NB4 (cell line): ENCODE measurements at places on chromosomes 7 and 10.
A peak's percentile ranks its signal among the peaks of the same experiment; 100 is the strongest.

DNA sequence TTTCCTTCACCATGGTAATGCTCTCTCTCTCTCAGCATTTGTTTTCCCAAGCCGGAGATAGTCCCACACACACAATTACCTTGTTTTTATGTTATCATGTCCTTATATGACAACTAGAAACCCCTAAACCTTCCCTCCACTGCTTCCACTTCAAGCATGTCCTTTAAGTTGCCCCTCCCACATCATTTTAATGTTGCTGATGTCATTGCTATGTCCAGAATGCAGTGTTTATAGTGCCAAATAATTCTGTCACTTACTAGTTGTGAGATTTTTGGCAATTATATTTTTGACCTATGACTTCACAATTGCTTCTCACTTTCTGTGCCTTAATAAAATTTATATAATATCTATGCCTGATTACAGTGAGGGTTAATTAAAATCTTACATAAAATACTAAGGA, 645.9 kb downstream of the XPNPEP1 start:
- DNase-seq: no peak

DNA sequence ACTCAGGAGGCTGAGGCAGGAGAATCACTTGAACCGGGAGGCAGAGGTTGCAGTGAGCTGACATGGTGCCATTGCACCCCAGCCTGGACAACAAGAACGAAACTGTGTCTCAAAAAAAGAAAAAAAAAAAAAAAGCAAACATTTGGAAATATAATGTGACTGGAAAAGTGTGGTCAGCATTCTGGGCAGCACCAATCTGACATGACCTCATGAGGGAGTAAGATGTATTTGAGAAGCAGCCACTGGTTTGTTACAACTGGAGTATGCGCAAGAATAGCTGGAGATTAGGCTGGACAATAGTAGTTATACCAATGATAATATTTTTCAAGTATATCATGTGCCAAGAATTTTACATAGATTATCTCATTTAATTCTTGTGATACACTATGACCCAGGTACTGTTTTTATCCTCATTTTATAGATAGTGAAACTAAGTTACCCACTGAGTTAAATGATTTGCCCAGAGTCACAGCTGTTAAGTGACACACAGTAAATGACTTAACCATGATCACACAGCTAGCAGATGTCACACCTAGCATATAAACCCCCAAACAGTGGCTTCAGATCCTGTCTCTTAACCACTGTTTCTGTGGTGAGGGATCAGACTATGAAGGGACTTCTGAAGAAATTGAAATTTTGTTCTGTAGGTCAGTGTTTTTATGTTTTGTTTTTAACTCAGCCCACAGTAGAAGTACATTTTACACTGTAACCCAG, 11.1 kb downstream of the MCU start:
- peak; percentile 15 for DNase-seq

DNA sequence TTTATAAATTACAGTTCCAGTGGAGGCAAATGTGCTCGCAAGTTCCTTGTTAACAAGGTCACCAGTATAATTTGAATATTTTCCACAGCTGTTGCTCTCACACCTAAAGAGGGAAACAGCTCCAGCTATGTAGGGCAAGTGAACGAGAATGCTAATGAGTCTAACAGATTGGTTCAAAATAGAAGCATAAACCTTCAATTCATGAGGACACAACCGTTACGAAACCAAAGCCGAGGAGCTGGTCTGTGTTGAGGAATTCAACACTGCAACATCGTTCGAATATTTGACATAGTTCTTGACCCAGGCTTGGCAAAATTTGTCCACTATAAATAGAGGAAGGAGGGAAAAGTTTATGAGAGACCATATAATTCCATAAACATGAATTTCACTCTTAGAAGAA, 161.3 kb downstream of the KLF6 start:
- no peak for DNase-seq

- DNase-seq: no peak
Observed at GRCh38 chr10:73881221-73881919, 7.0 kb upstream of the CAMK2G start.

GRCh38 chr7:111953611-111954010, 252.6 kb downstream of the DOCK4 start:
- peak; percentile 54 for DNase-seq

- peak; percentile 82 for DNase-seq
Observed at GRCh38 chr7:28155019-28155660, 25.5 kb downstream of the JAZF1 start.

DNA sequence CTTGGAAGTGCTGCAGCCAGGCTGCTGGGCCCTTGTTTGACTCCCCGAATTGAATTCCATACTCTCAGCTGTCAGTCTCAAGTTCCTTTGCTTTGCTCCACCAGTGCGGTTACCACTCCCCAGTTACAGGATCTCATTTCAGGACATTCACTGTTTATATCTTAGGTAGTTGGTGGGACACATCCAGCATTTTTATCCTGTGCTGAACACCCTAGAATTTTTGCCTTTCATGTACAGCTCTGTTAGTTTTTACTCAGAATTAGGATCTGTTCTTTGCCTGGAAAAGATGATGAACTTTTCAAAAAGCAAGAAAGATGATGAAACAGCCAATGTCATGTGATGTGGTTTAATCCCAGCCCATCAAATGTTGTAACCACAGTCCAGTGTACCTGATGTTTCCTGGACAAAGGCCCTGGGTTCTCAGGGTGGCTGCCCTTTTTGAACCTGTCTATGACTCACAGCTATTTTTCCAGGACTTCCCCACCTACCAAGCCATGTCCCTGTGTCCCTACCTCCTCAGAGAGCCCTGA, 149.7 kb downstream of the NOC3L start:
- no peak for DNase-seq

DNA sequence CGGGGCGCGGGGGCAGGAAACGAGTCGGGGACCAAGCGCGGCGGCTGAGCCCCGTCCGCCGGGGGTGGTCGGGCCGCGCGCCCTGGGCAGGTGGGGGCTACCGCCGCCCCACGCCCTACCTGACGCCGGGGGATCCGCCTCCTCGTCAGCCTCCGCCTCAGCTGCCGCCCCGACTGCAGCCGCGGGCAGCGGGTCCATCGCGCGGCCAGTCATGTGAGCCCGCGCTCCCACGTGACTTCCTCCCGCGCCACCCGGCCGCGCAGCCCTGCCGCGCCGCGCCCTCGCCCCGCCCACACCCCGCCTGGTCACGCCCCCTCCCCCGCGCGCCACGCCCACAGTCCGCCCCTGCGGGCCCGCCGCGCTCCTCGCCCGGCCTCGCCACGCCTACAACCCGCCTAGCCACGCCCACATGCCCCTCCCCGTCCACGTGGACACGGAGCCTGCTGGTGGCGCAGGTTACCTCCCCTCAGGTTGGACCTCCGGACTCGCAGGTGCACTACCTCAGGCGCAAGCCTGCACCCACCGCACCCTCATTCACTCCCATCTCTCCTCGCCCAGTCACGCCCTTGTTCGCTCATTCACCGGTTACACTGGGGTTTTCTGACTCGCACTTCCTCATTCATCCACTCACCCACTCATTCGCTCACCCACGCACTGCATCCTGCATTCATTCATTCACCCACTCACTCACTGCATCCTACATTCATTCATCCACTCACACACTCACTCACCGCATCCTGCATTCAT, at the start of gene SNX8:
Gene SNX8, minus strand, starts transcription at position 233 of the 747 bp plus-strand sequence. Its CDS starts 20 bp downstream, at position 213.
- DNase-seq: peak; percentile 89

DNA sequence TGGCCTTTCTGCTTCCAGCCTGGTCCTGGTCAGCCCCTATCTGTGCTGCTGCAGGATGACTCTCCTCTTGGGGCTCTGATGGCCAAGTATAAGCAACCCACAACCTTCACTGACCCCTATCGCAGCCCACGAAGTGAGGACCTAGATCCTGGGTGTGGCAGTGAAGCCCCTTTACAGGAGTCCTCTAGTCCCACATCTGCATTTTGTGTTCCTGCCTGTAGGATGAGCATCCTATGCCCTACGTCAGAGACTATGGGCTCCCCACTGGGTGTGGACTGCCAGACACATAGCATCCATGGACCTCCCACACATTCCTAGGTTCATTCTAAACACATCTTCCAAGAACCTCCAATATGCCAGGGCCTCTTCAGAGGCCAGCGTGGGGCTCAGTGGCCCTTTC, 29.0 kb downstream of the ARHGAP22 start:
- DNase-seq: no peak

DNA sequence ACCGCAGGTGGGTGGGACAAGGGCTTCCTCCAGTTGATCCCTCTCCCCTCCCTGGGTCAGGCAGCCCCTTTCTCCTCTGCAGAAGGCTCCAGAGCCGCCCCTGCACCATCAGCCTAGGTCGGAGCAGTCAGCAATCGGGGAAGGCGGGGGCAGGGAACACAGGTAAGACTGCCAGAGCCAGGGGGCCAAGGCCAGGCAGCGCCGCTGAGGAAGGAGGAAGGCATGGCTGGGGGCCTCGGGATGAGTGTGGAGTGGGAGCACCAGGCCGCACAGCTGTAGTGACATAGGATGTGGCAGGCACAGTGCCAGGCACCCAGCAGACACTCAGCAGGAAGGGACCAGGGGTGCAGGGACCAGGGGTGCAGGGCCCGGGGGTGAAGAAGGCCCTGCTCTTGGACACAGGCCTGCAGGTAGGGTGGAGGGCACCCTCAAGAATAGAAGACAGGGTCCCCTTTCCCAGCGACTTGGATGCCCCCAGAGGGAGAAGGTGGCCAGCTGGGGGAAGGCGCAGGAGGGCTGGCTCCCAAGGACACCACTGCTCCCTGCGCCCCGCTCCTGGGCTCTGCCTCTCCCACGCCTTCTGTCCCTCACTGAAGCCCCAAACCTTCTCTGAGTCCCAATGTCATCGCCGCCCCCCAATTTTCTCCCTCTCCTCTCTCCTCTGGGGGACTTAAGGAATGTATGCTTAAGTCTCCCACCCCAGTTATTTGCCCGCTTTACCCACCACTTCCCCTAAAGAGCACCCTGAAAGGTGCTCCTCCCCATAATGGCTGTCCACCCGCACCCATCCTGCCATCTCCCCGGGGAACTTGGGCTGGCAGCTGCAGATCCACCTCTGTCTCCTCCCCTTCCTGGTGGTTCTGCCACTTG, 38.5 kb downstream of the CAMK2B start:
- peak; percentile 63 for DNase-seq

DNA sequence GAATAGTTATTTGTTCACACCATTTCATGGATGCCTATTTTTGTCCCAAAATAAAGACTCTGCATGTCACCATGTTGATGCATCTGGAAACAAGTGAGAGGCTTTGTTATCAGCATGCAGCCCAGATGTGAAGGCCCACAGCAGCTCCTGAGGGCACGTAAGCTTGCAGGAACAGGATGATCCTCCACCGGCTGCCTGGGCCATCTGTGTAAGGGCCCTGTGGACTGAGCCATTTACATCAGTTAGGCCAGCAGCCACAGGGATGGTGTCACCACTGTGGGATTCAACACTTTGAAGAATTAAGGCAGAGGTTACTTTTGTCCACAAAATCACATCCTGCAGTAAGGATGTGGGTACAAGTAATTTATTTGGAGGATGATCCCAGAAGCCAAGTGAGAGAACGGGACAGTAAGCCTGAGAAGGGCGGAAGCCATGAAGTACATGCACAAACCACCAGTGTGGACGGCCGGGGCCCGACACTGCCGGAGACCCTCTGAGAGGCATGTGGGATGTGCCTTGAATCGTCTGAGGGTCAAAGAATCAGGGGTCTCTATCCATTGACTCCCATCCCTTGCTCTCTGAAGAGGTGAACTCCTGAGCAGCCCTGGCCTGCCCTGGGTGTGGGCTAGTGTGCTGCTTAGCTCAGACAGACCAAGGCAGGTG, 609.7 kb downstream of the DNAJB6 start:
- no peak for DNase-seq

DNA sequence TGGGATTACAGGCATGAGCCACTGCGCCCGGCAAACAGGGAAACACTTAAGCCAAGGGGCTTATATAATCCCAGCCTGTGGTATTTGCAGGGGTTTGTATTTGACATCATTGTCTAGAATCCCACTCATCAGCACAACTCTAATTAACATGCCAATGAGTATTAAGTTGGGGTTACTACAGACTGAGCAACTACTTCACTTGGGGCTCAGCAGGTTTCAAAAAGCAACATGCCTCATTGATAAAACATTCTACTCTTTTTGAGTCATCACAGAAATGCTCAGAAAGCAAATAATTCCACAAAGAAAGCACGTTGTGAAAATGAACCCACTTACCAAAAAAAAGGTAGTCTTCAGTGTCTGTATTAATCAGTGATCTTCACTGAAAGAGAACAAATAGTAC, 236.9 kb upstream of the CELF2 start:
- DNase-seq: no peak
